ENCODE measurements at places on chromosomes 1 and 21.

DNA sequence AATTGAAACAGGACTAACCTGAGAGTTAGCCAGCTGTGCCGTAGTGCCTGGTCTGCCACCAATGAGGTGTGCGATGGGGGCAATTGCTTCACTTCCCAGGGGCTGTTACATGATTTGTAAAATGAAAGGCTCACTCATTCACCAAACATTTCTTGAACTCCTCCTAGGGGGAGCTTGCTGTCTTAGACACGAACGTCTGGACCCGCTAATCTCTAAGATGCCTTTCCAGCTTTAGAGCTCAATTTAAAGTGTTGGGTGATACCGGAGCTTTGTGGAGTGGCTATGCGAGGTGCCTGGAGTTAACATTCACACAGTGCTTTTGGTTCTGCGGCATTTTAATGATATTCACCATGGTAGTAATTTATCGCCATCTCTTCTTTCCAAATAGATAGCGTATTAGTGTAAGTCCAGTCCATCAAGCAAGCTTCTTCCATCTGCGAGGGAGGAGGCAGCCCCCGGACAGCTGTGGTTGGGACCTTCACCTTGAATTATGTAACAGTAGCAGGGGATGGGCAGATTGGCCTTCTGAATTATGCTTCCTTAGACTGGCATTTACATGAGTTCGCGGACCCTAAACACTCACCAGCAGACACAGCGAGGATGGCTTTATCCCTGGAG is 179.9 kb downstream of the ADSS2 start:
- DNase-seq: no peak

DNA sequence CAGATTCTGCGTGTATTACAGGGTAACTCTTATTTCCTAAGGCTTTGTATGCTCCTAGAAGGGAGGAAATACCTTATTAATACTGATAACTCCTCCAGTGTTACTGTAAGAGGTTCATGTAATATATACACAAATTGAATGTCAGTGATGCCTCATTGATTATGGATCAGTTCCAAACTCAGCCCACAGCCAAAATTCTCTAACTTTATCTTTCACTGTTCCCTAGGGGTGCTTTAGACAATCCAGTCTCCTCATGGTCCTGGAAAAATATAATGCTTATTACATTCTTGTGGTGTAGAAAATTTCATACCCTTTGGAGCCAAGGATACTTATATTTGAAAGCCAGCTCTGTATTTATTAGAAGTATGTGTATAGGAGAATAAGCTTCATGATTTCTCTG is 73.0 kb downstream of the NGF start:
- DNase-seq: no peak

- DNase-seq: no peak
Observed at GRCh38 chr1:167089939-167090313, 251 bp downstream of the GPA33 start.

- no peak for DNase-seq
Observed at GRCh38 chr1:906600-907420, 16.9 kb upstream of the SAMD11 start.

GRCh38 chr1:173997791-173998190 is 24.4 kb downstream of the RC3H1 start:
- DNase-seq: no peak

- peak; percentile 73 for DNase-seq
Observed at GRCh38 chr1:74858136-74858535, 125.2 kb downstream of the TYW3 start.

GRCh38 chr1:12505231-12505630 is 112.8 kb downstream of the DHRS3 start:
- no peak for DNase-seq

- no peak for DNase-seq
Observed at GRCh38 chr1:157403203-157403602, 149.1 kb downstream of the FCRL5 start.

GRCh38 chr1:221170171-221170570 is 290.9 kb downstream of the HLX start:
- no peak for DNase-seq

- no peak for DNase-seq
Observed at GRCh38 chr1:221912230-221912629, 170.3 kb upstream of the DUSP10 start.

- DNase-seq: no peak
Observed at GRCh38 chr1:181057079-181057478, 23.3 kb downstream of the MR1 start.

- no peak for DNase-seq
Observed at GRCh38 chr1:91559838-91560565, 59.4 kb downstream of the CDC7 start.

DNA sequence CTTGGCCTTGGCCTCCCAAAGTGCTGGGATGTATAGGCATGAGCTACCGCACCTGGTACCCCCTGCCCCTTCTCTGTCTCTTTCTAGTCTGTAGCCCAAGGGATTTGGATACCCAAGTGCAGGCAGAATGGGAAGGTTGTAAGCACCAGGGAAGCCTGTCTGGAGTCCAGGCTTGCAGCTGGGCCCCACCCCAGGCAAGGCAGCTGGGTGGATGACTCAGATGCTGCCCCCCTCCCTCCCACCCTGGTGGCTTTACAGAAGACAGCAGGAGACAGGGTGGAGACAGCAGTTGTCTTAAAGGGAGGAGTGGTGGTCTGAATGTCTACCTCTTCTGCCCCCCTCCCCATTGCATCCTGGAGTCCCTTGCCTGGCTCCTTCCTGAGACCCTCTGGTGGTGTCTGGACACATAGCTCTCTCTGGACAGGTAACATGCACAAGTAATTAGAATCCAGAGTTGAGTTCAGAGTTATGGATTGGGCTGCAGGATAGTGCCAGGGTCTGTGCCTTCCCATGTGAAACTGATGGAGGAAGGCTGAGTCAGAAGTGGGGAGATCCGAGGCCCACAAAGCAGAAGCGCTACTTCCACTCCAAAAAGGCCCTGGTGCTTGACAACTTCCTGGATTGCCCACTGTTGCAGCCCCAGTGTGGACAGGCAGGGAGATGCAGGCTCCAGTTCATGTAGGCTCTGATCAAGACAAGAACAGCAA is 5.1 kb downstream of the LMNA start:
- DNase-seq: no peak

DNA sequence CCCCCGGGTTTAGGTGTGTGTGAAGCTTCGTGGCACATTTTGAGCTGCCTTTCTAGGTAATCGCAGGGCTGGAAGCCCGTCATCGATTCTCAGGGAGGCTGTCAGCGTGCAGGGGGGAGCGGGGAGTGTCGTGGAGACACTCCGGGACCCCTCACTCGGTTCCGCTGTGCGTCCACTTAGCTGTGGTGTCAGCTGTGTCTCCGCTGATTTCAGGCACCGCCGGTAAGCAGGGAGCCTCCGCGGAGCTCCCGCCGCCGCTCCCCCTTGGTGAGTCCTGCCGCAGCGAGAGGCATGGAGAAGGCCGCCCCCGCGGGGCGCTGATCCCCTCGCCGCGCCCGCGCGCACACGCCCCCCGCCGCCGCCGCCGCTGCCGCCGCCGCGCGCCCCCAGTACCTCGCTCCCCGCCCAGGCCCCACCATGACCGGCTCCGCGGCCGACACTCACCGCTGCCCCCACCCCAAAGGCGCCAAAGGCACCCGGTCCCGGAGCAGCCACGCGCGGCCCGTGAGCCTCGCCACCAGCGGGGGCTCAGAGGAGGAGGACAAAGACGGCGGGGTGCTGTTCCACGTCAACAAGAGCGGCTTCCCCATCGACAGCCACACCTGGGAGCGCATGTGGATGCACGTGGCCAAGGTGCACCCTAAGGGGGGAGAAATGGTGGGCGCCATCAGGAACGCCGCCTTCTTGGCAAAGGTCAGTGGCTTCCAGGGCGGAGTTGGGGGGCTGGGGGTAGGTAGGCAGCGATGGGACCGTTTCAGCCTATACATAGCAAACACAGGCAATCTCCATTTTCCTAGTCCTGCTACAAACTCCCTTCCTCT is 995 bp downstream of the VASH2 start:
- DNase-seq: no peak

- no peak for DNase-seq
Observed at GRCh38 chr1:37175666-37176215, 141.4 kb upstream of the GRIK3 start.

DNA sequence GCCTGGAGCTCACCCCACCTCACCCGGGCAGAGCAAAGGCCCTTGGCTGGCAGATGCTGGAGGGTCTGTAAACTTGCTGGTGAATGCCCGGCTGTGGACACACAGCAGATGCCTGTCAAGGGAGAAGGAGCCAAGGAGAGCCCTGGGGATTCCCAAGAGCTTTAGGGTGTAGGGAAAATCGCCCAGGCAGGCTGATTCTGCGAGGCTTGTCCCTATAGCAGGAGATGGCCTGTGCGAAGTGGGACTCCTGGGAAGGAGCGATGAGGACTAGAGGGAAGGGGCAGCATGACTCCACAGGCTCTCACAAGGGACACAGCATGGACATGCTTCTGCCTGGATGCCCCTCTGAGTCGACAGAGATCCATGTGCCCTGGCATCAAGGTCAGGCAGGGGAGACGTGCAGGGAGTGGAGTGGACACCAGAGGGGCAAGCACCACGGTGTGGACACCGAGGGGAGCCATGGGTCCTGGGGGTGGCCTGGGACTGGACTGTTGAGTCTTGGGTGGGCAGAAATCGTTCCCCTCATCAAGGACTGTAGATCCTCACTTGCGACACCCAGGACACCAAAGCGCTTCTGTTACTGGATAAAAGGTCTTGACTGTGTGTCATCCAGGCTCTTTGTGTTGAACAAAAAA is 71.4 kb upstream of the ABCG1 start:
- DNase-seq: no peak

DNA sequence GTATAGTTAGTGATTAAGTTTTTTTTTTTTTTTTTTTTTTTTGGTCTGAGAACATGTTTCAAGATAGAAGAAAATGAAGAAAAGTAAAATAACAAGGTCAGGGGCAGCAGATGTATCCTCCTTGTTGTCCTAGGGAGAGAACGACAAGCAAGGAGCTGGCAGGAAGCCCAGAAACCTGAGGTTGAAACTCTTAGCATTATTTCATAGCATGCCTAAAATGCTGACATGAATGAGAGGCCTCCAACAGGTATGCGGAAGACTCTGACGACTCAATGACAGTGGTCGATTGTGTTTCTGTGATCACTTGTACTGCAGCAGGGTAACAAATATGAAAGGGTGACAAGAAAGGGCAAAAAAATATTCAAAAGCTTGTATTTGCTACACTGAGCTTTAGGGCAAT is 415.9 kb downstream of the PLA2G4A start:
- peak; percentile 32 for DNase-seq

GRCh38 chr1:56077206-56077605 is 502.2 kb downstream of the PLPP3 start:
- no peak for DNase-seq

DNA sequence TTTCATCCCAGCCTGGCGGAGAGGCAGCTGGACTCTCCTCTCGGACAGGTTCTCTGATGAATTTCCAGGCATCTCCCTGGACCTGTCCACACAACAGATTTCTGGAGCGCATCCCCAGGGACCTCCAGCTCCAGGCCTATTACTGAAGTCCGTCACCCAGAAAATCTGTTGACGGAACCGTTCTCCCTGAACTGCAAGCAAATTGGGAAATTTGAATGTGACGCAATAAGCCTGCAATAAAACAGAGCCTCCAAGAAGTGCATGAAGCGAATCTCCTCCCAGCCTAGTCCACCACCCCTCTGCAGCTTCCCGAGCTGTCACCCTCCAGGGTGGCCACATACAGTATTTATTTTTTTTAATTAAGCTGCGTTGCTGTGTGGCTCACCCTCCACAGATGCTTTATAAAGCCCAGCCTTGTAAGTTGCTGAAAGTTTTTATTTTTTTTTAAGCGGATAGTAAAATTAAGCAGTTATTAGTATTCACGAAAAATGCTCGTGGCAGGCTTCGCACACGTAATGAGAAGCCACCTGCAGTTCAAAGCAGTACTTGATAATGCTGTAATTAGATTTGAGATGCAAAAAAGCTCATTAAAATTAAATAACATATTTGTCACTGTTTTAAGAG is 173.3 kb downstream of the CAMTA1 start:
- DNase-seq: no peak

DNA sequence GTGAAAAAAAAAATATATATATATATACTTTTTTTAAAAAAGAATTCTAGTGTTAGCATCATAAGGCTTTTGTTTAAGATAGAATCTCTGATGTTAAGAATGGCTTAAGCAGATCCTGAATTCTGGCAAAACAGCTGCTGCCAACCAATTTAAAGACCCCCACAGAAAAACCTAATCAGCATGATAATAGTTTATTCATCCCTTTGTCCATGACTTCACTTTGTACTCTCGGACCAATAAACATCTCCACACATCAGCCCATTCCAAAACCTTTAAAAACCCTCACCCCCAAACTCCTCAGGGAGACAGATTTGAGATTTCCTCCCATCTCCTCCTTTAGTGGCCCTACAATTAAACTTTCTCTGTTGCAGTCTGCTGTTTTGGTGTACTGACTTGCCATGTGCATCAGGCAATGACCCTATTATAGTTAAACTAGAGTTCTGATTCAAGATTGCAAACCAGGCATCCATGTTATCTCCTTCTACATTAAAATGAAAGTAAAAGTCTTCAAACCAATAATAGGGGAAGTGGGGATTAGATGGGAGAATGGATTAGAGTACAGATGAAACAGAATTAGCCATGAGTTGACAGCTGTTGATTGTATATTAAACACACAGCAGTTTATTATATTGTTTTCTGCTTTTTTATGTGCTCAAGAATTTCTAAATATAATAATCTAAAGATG is 9.8 kb upstream of the PHTF1 start:
- DNase-seq: no peak

DNA sequence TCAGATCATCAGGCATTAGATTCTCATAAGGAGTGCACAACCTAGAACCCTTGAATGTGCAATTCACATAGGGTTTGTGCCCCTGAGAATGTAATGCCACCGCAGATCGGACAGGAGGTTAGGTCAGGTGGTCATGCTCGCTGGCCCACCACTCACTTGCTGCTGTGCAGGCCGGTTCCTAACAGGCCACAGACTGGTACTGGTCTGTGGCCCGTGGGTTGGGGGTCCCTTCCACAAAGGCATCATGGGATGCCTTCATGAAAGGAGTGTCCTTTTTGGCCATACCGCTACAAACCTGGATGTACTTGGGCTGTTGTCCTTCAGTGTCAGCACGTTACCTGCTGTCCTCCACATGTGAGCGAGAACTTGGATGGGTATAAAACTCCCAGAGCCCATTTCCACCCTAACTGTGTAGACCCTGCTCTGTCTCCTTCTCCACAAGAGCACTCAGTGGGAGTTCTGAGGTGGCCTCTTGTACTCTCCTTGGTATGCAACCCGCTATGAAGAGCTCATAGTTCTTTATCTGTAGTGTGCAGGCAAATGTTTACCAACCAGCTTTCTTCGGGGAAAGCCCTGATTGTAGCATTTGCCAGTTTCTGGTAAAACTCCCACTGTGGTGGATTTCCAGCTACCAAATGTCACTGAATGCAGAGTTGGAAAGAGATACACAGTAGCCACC is 41.7 kb upstream of the SLC19A1 start:
- DNase-seq: no peak

DNA sequence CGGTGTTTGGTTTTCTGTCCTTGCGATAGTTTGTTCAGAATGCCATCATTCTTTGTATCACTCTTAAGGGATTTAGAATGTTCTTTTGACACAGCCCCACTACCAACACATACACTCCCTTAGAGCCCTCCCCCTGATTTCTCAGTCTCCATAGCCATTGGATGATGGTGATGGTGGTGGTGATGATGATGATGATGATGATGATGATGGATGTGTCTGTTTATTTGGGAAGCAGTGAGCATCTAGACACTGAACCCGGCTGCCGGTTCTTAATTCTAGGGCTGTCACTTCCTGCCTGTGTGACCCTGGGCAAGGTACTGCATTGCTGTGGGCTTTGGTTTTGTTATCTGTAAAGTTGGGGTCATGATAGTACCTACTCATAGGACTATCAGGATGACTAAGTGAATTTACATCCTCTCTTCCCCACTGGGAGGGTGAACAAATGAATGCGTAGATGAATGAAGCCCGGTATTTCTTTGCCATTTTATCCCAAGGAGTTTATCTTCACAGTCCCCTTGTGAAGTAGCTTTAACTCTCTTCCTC is 100.7 kb downstream of the HUNK start:
- DNase-seq: no peak

Measured in astrocyte of the cerebellum (primary cell).